Effector memory CD8-positive, alpha-beta T cell (primary cell): ENCODE measurements at places on chromosomes 2 and 18.

- DNase-seq, result no peak
Observed at GRCh38 chr2:181004647-181005325, 24.4 kb downstream of the UBE2E3 start.

DNA sequence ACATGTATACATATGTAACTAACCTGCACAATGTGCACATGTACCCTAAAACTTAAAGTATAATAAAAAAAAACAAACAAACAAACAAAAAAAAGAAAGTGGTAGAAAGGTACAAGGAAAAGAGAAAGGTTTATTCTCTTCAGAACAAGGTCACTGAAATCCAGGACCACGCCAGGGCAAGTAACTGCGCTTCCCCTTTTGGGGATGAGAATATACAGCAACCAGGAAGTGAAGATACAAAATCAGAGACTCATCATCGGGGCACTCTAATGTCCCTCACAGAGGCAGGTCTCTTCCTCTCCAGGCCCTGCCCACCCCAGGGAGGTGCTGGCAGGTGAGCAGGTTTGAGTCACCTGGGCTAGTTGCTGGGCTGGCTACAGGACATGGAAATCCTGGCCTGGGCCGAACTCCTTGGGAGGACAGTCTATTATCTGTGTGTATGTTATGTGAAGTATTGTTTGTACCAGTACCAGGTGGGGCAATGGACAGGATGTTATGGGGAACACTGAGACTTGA is 100.4 kb upstream of the GPR45 start:
- DNase-seq, result no peak

DNA sequence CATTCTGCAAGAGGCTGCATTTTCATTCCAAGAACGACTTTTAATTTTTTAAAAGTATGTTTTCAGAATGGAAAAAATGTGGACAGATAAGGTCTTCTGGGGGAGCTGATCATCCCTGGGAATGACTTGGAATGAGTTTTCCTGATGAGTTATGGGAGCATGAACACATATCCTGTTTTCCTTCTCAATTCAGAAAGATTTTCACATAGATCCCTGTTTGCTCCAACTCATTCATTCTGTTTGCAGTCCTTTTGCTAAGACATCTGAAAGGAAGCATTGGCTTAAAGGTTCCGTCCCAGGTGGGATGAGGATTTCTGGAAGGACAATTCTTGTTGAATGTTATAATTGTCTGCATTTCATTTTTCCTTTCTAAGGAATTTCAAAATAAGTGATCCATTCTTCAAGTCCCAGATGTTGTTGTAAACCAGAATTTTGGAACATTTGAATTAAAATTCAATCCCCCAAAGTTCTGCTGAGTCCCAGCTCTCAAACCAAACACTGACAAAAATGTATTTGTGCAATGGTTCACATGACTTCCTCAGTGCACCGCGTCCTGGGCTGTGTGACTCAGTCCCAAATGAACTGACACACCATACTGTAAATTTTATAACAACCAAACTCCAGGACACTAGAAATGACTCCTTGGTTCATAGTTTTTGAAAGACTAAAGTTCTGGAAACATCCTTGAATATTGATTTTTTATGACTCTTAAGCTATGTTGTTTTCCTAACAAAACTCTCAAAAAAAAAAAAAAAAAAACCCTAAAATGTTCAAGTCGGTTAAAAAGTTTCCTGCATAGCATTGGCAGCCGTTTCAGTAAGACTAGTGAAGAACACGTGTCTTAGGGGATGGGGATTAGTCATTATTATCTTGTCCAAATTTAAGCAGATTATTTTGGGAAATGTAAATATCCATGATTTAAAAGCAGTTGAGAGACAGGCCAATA is 281.8 kb upstream of the TCF4 start:
- no peak for DNase-seq

GRCh38 chr2:73969356-73969755 is 15.4 kb upstream of the TET3 start:
- DNase-seq, result no peak

GRCh38 chr2:156541706-156542105 is 105.5 kb downstream of the GPD2 start:
- no peak for DNase-seq

DNA sequence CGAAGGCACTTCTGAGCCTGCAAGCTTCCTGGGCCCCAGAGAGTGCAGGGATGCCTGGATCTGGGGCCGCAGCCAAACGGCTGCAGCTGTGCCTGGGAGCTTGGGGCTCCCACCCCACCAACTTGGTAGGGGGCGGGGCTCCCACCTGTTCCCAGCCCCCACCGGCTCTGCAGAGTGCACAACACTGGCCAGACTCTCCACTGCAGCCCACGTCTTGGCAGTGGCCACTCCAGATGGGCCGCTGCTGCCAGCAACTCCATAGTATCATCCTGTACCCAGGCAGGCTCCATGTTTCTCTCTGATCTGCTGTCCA is 9.9 kb downstream of the DYSF start:
- no peak for DNase-seq

DNA sequence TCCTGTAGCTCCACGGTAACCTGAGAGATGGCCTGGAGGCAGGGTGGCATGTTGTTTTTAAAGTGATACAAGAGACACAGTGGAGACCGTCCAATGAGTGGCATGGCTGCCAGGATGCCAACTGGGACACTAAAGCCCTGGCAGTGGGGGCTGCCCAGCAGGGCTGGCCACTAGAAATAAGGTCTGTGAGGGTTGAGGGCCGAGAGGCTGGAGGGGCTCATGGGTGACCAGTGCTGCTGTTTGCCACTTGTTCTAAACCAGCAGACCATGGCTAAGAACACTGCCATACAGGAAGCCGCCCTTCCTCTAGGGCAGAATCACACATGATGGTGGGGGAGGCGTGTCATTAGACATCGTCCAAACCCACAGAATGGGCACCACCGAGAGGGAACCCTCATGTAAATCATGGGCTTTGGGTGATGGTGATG is 71.9 kb downstream of the ALPK2 start:
- no peak for DNase-seq

DNA sequence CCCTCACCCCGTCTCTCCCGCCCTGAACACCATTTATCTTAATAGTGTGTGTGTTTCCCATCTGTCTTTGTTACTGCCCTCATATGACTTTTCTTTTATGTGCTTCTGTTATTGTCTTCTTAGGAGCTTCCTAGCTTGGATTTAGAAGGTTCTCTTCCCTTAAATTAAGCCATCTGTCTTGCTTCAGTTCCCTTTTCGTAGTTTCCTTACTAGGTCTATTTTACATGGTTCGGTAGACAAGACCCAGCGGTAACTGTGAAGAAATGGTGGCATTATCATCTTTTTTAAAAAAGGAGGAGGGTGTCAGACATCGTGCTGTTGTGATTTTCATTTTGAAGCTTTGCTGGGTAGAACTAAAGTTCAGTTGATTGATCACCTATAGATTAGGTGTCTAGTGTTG is 10.3 kb downstream of the NCK2 start:
- DNase-seq, result no peak

DNA sequence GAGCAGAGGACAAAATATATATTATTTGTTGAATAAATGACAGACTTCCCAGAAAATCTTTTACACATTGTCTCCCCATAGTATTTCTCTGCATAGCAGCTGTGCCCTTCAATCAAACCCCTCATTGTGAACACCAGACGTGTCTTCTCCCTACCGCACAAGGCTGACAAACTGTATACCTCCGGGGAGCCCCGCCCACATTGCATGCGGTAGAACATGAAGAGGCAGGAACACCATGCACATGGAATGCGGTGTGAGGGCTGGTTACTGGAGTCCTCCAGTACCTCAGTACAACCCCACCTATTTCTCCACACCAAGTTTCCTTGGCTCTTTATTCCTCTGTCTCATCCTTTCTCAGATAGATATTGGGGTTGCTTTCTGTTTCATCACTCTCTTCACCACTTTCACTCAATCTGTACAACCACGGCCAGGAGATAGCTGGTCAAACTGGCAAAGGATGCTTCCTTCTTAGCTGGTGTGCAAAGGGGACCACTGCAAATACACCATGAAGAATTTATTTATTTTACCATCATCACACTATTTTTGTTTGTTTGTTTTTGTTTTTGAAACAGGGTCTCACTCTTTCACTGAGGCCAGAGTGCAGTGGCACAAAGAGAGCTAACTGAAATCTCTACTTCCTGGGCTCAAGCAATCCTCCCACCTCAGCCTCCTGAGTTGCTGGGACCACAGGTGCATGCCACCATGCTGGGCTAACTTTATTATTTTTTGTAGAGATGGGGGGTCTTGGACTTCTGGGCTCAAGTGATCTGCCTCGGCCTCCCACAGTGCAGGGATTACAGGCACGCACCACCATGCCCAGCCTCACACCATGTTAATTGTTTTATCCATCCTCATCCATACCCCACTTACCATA is 2.3 kb upstream of the NBAS start:
- DNase-seq, result no peak

- no peak for DNase-seq
Observed at GRCh38 chr2:109239720-109240119, 110.7 kb downstream of the SH3RF3 start.

DNA sequence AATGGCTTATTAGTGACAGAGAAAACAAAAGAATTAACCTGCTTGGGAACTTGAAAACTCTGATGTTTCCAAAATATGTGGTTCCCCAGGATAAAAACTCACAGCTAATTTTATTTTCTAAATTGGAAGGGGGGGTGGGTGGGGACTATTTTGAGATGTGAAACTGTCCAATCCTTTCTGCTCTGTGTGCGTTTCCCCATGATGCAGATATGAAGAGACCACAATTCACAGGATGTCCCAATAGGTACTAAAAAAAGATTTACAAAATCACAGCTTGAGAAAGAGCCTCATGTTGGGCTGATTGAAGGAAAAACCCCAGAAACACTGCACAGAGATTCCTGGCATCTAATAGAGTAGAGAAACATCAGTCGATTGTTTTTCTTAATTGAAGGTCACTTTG is 273.2 kb downstream of the ARHGAP15 start:
- DNase-seq, result no peak
